Ascending aorta (tissue), 2 donors: ENCODE measurements at places on chromosomes 6 and 20.

- no peak for DNase-seq
These were observed 23.5 kb upstream of the NPBWR2 start for GRCh38 chr20:64130876-64131275.

- DNase-seq: no peak
These were observed 11.4 kb downstream of the TAGAP start for GRCh38 chr6:159033160-159034049.

DNA sequence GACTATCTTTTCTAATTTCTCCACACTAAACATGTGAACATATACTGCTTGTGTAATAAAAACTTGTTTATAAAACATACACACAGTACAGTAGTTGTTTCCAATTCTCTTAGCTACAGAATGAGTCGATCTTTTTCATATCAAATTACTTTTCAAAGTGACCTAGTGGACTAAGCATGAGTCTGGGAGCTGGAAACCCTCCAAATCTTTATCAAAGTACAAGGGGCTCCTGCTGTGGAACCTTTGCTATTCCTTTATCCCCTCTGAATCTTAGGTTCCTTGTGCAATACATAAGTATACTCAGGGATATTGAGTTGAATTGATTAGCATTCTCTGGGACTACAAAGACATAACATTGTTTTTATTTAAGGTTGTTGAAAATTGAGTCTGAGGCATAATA lies 48.7 kb upstream of the TAB2 start:
- DNase-seq: no peak

GRCh38 chr6:139743664-139744437 lies 369.4 kb upstream of the CITED2 start:
- DNase-seq: no peak

- no peak for DNase-seq
These were observed 655.9 kb upstream of the MAN1A1 start for GRCh38 chr6:120005292-120005976.

GRCh38 chr6:146946559-146946958 lies 257.7 kb upstream of the STXBP5 start:
- no peak for DNase-seq

- no peak for DNase-seq
These were observed 3.9 kb downstream of the ROMO1 start for GRCh38 chr20:35702824-35703695.

DNA sequence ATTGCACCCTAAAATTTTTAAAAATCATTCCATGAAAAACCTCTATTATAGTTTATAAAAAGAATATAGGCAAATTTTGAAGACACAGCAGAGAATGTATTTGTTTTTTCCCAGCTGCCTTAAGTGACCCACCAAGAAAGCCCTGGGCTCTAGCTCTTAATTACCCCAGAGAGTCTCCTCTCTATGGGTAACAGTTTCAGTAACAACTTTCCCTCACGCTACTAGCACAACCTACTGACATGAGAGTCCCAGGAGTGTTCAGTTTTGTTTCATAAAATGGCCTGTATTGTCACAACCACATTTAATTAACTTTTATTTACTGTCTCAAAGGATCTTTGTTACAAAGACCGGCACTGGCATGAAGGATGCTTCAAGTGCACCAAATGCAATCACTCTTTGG lies 41.5 kb downstream of the FHL5 start:
- DNase-seq: no peak

GRCh38 chr20:20929341-20929740 lies 176.8 kb downstream of the LINC00237 start:
- DNase-seq: no peak

- no peak for DNase-seq
These were observed 623.1 kb downstream of the PHF3 start for GRCh38 chr6:64258752-64259151.

- no peak for DNase-seq
These were observed 34.0 kb upstream of the YWHAB start for GRCh38 chr20:44851545-44851944.

- no peak for DNase-seq
These were observed 374.9 kb upstream of the IRAK1BP1 start for GRCh38 chr6:78492351-78493017.

DNA sequence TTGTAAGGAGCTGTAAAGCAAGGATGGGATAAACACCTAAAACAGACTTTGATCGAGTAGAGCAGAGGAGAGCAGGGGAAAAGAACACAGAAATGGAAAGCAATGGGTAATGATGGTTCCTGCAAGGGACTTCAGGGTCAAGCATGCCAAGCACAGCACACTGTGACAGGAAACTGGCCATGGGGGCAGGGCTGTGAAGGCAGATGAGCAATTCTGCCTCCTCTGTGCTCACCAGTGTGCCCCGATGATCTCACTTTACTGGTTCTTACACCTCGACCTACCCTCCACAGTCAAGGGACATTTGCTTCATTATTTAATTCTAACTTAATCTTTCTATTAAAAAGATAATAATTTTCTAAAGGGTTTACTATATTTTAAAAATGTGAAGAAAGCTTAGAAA lies 21.6 kb upstream of the MYB start:
- DNase-seq: no peak

- no peak for DNase-seq
These were observed 156.4 kb upstream of the RREB1 start for GRCh38 chr6:6951355-6951754.

- no peak for DNase-seq
These were observed 455.0 kb upstream of the GJE1 start for GRCh38 chr6:141677598-141678211.

- no peak for DNase-seq
These were observed 15.7 kb upstream of the CDKN1A start for GRCh38 chr6:36662827-36663256.

DNA sequence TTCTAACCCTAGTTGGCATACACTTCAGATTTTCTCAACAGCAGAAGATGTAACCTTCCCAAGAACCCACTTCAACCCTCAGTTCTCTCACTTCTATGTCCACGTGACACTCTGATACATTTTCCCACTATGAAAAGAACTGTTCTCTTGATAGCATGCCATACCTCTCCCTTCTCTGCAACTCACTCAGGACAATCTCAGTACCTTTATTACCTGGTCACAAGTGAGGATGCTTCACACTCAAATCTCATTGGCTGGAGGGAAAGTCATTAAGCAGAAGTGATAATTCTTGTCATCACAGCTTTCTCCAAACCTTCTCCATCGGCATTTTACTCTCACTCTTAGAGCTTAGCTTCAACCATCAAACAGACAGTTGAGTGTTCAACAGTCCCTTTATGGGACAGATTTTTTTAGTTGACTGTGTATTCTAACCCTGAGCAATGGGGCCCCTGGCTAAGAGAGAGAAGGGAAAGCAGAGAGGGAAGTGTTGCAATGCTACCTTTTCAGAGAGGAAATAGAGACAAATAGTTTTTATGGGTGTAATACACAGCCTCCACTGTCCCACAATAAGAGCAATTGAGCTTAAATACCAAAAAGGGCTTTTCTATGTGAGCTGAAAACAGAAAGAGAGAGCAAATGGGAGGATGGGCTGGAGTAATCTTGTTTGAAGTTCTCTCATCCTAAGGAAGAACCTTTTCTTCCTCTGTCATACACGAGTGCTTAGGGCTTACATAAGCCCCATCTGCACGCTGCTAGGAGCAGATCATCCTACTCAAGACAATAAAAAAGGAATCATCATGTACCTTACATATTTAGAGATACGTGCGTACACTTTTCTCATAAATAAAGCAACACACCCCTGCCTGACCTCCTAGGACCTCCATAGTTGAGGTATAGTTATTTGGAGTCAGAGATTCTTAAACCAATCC lies 16.0 kb downstream of the HLA-DPA1 start:
- DNase-seq: no peak

DNA sequence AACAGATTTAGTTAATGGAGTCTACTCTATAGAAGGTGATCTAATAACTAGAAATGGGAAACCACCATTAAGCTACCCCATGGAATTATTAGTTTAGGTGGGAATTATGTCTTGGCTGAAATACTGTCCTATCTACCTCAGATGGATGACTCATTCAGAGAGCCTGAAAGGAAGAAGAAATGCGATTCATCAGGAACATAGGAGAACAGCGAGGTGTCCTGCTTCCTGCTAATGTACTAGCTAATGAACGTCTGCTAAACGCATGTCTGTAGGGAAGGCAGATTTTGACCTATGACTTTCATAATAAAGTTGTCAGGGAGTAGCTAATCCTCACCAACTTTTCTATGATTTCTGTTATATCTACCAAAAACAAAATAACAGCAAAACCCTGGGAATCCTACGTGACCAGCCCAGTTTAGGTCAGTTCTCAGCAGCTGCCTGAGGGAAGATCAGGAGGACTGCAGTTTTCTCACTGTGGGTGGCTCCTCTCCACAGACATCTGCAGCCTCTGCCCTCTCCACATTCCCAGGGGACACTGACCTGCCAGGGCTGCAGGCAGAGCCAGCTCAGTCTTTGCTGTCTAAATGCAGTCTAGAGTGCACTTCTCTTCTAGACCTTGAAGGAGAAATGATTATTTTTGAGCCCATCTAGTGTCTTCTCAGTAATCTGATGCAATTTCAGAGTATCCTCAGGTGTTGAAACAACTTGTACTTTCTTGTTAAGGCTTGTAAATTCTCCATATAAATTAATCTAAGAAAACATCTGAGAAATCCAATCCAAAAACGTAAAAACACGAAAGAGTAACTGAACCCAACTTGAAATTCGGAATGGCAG lies 18.1 kb upstream of the SFT2D1 start:
- DNase-seq: no peak

DNA sequence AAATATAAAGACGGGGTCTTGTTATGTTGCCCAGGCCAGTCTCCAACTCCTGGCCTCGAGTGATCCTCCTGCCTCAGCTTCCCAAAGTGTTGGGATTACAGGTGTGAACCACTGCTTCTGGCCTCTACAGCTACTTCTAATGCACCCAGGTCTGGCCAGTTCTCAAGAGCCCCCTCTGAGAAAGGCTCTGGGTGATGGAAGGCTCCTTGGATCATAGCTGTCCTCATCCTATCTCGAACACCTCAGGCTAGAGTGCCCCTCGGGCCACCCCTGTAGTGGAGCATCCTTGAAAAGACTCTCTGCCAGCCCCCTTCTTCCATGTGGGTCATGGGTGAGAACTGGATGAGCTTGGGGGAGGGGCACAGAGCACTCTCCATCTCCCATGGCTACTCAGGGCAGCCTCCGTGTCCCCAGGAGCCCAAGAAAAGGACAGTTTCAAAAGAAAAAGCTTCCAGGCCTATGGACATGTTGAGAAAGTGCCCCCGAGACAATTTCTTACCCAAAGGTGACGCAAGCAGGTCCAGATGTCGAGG lies 714 bp upstream of the MYLK2 start:
- no peak for DNase-seq

DNA sequence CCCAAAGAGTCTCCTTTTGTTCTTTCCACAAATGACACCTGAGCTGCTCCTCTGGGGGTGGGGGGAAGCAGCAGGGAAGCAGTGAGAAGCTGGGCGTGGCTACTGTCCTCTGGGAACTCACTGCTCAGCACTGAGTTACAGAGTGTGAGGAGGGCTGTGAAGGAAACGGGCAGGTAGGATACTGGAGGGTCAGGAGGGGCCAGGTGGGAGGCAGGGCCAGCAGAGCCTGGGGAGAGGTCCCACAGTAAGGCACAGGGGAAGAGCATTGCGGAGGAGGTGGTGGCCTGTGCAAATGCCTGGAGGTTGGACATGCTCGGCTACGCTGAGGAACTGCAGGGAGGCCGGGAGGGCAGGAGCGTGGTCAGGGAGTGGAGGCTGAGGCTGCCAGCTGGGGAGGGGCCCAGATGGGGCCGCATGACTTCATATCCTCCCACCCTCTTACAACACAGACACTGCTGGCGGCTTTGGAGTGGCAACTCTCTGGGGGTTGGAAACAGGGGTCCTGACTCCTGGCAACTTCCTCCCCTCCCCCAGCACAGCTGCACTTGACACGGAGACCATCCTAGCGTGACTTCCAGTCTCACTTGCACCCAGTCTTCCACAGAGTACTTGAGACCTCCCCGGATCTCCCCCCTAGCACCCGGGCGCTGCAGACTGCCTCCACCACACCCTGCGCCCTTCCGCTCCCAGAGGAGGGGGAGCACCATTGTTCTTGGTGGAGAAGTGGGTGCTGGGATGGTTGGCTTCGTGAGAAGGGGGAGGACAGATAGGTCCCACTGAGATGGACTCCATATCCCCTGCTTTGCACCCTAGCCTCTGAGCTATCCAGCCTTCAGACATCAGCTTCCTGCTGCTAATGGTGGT lies 34.2 kb downstream of the RBM38 start:
- DNase-seq: no peak

DNA sequence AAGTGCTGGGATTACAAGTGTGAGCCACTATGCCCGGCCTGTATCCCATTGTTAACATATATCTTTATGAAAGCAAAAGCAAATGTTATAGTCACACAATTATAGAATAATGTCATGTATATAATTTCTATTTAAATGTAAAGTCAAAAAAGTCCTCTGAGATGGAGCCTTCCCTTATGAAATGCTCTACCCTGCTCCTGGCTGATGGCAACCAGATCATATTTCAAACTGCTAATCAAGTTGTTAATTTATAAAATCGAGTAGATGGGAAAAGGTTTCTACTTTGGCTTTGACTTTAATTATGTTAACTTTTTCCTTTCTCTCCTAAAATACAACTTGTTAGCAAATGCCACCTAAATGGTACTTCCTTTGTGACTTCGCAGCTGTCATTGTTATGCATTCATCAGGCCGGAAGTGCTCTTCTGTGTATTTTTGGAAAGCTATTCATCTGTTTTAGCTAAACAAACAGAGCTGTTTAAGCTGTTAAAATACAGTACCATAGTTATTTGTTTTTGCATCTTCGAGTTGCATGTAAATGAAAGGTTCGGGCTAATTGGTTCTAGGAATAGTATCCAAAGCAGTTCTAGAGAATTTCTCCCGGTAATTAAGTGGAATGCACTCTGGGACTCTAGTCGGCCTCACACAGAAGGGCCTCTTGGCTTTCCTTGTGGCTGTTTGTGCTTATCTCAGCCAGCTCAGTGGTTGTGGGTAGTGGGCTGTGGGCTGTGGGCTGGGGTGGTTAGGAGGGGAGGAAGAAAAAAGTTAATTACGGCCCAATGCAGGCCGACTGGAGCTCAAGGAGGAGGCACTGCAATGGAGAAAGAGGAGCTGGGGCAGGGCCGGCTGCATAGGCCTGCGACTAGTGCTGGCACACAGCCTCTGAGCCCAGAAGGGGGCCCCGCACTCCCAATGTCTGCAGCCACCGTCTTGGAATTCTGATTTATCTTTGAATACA lies 34.8 kb downstream of the SLC35D3 start:
- DNase-seq: no peak

DNA sequence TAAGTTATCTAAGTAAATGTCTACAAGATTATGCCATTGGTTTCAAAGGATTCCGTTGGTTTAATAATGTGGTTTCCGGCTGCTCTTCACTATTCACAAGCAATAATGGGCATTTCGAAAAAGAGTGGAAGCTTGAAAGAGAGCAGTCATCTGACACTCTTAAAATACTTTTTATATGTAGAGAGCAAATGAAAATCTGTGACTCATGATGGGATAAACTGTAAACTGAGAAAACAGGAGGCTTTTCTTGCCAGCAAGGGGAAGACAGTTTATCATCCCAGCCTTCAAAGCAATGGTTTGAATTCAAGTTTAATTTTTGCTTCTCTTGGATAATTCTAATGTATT lies 145.7 kb downstream of the KHDC1L start:
- no peak for DNase-seq

GRCh38 chr6:158572653-158573541 lies 13.0 kb downstream of the TMEM181 start:
- DNase-seq: peak; percentile 56
